ENCODE measurements at places on chromosomes 2 and 18.

- DNase-seq = no peak
These were observed 16.8 kb upstream of the KCNK3 start for GRCh38 chr2:26675651-26676255.

GRCh38 chr2:190819840-190820301 lies 60.8 kb upstream of the GLS start:
- no peak for DNase-seq

GRCh38 chr2:189466656-189467055 lies 25.4 kb downstream of the WDR75 start:
- DNase-seq = no peak

- DNase-seq = no peak
These were observed 28.4 kb downstream of the ARL4C start for GRCh38 chr2:234468503-234468902.

DNA sequence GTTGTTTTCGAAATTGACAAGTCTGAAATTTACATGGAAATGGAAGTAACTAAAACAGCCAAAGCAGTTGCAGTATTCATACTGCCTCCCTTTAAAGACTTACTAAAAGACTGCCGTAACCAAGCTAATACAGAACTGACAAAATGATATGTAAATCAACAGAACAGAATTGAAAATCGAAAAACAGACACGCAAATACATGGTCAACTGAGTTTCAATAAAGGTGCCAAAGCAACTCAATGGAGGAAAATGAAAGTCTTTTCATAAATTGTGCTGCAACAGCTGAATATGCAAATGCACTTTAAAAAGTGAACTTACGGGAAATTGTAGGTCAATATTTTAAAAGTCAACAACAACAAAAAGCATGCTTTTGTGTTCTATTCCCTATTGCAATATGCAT lies 34.2 kb downstream of the TMEM131 start:
- DNase-seq = no peak
